ENCODE measurements at places on chromosomes 3 and 15.
A peak's percentile ranks its signal among the peaks of the same experiment; 100 is the strongest.

GRCh38 chr3:134282659-134283047 lies 32.0 kb upstream of the RYK start:
- no peak for DNase-seq

DNA sequence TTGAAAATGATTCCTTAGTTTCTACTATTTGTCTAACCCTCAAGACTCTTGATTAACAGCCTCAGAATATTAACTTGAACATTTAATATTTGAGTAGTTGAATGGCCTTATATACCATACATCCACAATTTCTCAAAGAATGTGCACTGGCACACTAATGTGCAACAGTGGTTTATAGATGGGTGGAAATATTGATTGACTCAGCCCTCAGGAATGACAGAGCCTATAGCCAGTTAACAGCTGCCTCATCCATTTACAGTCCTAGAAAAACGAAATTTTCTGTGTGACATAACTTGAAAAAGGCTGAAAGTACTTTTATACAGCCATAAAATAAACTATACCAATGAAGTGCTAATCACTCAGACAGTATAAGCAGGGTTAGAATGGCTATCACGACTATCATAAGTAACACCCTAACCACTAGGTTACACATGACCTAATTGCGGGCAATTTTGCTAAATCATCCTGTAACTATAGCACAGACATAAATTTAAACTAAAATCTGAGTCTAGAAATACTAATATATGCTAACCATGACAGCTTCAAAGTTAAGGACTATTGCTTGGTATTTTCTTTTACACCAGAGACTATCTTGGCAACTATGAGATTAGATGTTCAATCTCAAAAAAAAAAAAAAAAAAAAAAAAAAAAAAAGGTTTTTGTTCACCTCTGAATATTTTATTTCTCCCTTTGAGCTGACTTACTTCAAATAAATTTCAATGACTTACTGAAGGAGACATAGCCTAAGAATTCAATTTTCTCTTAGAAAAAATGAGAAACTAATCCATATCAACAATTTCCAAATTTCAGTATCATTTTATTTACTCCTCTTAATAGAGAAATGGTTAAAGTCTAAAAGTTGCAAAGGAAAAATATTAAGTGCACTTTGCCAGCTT lies 9.3 kb downstream of the SECISBP2L start:
- no peak for DNase-seq

- DNase-seq, result no peak
These were observed 9.5 kb downstream of the EBLN2 start for GRCh38 chr3:73070675-73071575.

- no peak for DNase-seq
These were observed 122.6 kb downstream of the ANO10 start for GRCh38 chr3:43499256-43499655.

- DNase-seq, result no peak
These were observed 80.3 kb upstream of the ABHD17C start for GRCh38 chr15:80614711-80615360.

- no peak for DNase-seq
These were observed 1.3 kb upstream of the ZBTB47 start for GRCh38 chr3:42652251-42652610.

DNA sequence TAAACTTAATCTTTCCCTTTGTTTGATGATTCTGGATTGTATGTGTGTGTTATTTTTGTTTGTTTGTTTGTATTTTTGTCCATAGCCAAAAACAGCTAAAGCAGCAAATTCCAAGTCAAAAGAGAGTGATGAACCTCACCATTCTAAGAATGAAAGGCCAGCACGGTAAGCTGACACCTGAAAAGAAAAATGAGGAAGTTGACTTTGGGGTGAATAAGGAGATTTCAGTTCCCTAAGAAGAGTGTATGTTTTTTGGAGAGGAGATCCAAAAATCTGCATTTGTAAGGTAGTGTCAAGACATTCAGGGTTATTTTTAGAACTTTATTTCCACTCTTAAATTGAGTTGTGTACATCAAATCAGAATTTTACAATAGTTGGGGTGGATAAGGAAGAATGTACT lies 52.3 kb upstream of the UTS2B start:
- no peak for DNase-seq

- DNase-seq, result no peak
These were observed 30.8 kb downstream of the LAMP3 start for GRCh38 chr3:183131735-183132134.

- DNase-seq, result peak; percentile 20
These were observed 2.8 kb downstream of the ADAMTS17 start for GRCh38 chr15:100338971-100339444.

- no peak for DNase-seq
These were observed 901.6 kb downstream of the TUSC7 start for GRCh38 chr3:117611211-117611610.

GRCh38 chr3:48434591-48435222 lies 4.8 kb upstream of the PLXNB1 start:
- DNase-seq, result no peak

GRCh38 chr15:47993051-47993450 lies 127.7 kb upstream of the SLC24A5 start:
- no peak for DNase-seq

GRCh38 chr3:55988905-55989304 lies 479.4 kb downstream of the ERC2 start:
- DNase-seq, result no peak

- no peak for DNase-seq
These were observed 1028.6 kb downstream of the MCTP2 start for GRCh38 chr15:95259965-95260364.

DNA sequence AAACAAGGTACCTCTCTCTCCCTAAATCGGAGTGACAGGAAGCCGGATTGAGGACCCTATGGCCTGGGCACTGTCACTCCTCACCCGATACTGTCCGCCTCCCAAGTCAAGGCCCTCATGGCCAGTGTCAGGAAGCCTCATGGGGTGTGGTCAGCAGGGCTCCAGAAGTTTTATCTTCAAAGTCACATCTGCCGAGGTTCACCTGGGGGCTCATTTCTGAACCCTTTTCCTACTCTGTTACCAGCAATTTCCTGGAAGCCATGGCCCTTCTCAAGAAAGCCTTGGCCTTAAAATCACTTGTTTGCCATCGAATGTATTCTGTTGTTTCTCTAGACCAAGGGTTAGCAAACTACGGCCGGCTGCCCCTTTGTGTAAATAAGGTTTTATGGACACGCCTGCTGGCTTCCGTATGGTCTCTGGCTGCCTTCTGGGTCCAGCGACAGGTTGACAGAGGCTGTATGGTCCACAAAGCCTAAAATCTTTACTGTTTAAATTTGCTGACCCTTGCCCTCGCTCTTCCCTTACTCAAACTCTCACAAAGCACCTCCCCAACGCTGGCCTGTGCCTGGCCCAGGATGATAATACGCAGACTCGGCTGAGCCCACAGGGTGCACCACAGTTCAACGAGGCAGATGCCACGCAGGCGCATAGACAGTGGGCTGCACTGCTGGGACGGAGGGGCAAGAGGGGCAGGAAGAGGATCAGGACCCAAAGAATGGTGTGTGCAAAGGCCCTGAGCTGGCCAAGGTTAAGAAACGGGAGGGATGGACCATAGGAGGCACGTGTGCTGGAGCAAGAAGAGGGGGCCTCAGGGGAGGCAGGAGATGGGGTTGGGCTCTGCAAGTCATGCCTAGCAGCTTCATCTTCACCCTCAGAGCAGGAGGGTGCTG lies 24.7 kb upstream of the DUSP7 start:
- no peak for DNase-seq

DNA sequence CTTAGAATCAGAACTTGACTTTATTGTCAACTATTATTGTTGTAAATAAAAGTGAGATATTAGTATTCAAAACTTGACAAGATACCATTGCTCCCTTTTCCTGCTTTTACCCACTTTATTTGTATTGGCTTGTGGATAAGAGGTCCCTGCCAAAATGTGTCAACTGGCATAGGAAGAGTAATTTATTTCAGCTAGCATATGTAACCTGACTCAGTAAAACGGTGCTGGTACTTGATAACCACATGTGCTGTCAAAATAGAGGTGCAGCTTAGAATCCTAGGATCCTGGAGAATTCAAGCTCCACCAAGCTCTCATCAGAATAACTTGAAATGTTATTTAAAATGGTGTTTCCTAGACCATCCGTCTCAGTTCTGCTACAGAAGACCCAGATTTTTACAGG lies 90.2 kb upstream of the TGFBR2 start:
- DNase-seq, result no peak

DNA sequence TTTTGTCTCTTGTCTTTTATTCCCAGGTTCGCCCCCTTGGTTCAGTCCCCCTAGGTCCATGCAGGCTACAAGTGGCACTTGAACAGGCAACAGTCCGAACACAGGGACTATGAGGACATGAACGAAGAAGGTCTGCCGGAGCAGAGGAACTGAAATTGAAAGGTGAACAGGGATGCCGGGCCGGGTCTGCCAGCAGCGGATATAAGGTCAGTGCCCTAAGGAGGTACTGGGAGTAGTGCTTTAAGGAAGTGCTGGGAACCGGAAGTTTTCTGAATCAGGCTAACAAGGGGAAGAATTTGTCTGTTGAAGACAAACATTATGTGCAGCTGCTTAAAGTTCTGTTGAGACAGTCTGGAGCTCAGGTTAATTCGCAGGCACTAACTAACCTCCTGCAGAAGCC lies 46.8 kb downstream of the LSM3 start:
- no peak for DNase-seq

GRCh38 chr3:15217841-15218267 lies 11.8 kb downstream of the CAPN7 start:
- no peak for DNase-seq

DNA sequence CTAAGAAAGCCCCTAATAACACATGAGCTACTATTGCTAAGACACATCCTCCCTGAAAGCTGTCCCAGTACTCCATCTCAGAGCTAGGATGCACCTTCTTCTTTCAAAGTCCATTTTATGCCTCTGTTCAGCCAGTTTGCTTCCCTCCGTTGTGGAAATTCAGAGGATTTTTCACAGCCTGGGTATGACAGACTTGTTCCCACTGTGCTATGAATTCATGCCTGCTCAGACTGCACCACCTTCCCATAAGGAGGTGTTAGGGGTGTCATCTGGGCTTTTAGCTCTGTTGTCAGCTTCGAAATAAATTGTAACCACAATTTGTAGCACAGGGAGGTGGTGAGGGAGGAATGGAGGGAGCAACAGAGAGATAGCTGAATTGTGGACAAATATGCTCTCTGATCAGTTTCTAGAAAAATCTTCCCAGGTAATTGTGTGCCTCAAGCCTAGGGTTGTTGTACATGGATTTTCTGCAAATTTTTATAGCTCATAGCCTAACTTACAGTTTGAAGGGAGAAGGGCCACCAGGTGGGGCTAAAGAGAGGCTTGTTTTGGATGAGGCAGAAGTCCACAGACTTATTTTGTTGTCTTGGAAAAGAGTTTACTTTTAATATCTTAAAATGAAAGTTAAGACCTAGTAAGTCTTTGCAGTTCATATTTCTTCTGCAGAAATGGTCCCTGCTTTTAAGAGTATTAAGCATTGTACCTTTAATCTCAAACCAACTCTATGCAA lies 462.0 kb downstream of the PDCD6IP start:
- no peak for DNase-seq

GRCh38 chr3:171528102-171528501 lies 67.9 kb upstream of the TNIK start:
- no peak for DNase-seq

GRCh38 chr3:190586631-190587011 lies 72.7 kb downstream of the IL1RAP start:
- peak; percentile 1 for DNase-seq
